Hematopoietic multipotent progenitor cell treated with erythropoietin and hydrocortisone succinate and interleukin-3 and kit ligand, for 4 days (in vitro differentiated cells): ENCODE measurements at places on chromosomes 3 and 15.

GRCh38 chr3:152497457-152497856, 228.7 kb downstream of the MBNL1 start:
- peak; percentile 16 for DNase-seq

GRCh38 chr3:4818986-4819693, 160.1 kb upstream of the BHLHE40 start:
- no peak for DNase-seq

DNA sequence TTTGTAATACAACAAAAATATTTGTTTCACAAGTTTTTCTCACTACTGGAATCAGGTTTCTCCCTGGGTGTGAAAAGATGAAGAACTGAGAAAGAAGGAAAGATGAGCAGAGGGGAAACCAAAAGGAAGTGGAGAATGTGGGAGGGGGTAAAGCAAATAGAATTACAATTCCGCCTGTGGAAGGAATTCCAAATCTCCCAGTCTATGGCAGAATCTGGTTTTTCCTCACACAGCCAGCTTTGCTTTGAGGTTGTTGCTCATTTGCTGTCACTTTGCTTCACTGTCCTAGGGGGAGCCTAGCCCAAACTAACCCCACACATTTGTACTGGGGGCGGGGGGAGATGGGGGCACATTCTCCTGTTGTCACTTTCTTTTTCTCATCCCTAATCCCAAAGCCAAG, 43.9 kb downstream of the RPL22L1 start:
- no peak for DNase-seq

DNA sequence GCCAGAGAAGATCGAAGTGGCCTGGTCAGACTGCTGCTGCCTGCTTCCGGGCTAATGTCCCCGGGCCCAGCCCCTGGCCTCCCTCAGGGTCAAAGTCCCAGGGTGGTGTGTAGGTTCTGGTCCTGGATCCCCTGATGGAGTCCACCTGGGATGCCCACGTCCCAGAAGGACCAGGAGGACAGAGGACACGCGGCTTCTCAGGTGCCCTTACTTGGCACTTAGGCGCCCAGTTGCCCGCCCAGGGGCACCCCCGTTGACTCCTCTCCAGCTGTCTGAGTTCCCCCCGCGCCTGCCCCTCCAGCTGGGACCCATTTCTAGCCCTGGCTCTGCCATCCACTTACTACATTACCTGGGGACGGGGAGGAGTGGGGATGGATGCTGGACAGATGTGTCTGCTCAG, 44.6 kb downstream of the LINGO1 start:
- no peak for DNase-seq

DNA sequence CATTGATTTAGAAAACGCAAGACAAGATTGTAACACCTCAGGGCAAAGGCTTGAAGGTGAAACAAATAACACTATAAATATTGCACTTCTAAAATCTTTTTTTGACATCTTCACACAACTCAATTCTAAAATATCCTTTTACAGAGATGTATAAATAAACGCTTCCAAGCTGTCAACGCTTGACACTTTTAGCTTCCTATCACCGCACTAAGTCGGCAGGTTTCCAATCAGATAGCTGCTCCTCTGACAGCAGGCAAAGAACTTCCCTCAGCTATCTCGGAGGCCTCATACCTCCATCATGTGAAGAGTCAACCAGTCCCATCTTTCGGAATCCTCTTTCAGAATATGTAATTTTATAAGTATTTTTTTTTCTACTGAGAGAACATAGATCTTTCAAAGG, 71.0 kb downstream of the PCOLCE2 start:
- no peak for DNase-seq

DNA sequence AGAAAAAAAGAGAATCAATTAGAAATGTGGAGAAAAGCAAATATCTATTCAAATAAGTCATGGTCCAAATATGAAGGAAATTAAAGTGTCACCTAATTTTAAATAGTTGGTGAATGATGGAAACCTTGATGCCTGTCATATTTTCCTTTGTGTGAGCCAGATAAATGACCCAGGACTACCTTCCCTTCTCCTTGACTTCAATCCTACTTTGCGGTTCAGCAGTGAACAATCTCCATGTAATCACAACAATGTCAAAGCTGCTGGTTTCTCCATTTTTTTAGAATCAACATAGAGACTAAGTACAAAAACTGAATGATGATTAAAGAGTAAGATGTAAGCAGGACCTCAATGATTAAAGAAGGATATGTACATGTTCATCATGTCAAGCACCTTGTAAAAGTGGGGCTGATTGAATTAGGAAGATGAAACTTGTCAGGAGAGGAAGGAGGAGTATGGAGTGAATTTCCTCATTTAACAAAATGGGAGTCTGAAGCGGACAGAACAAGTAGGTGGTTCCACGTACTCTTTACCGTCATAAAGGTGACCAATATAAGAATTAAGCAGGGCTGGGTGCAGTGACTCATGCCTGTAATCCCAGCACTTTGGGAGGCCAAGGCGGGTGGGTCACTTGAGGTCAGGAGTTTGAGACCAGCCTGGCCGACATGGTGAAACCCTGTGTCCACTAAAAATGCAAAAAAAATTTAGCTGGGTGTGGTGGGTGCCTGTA, 43.1 kb downstream of the TRPM1 start:
- no peak for DNase-seq

- DNase-seq, result peak; percentile 78
Measured at GRCh38 chr15:44584162-44584749, 47.3 kb downstream of the EIF3J start.

GRCh38 chr3:183478501-183478900, 50.1 kb upstream of the MCF2L2 start:
- DNase-seq, result no peak

DNA sequence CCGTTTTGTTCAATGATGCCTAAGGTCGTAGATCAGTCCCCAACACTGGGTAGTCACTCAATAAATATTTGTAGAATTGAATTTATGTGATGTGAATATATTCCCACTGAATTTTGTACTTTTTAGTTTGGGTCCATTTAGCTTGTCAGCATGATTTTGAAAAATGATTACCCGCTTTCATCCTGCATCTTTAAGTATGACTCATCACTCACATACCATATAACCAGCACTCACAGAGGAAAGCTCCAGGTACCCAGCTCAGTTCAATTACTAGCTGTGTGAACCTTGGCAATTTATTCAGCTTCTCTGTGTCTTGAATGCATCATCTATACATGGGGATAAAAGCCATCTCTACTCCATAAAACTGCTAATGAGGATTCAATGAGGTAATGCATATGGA, 2.2 kb upstream of the MLF1 start:
- no peak for DNase-seq

DNA sequence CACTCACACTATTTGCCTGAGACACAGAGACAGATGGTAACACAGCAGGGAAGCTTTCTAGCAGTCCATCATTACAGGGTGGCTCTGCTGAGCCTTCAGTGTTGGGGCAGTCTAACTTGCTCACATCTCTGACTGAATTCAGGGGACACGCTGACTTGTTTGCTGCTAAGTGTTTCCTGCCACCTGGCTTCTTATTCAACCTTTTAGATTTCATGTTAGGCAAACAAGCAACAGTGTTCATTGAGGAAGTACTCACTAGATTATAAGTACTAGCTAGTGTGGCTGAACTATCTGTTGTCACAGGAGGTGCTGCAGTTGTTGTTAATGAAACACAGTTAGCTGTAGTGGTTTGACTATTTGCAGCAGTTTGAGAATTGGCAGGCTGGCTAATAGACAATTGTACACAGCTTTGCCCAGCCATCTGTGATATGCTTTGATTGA, 37.3 kb downstream of the USF3 start:
- no peak for DNase-seq

- DNase-seq, result no peak
Measured at GRCh38 chr3:118781232-118781631, 253.4 kb downstream of the IGSF11 start.

DNA sequence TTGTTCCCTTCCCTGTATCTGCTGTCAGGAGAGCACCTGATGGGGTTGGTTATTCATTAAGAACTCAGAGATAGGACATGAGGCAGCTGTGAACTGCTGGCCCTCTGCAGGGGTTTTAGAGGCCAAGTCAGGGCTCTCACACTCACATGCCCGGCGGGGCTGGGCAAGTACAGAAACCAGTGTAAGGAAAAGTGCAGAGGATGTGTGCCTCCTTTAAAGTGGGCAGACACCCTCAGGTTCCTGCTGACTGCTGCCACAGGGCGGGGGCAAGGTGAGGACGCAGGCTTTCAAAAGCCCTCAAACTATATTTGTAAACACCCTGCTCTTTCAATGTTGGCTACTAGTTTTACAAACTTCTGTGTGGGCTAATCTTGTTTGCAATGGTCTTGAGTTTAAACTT, 22.4 kb downstream of the CXCR6 start:
- DNase-seq, result no peak

- DNase-seq, result no peak
Measured at GRCh38 chr3:117305681-117306080, 596.1 kb downstream of the TUSC7 start.

DNA sequence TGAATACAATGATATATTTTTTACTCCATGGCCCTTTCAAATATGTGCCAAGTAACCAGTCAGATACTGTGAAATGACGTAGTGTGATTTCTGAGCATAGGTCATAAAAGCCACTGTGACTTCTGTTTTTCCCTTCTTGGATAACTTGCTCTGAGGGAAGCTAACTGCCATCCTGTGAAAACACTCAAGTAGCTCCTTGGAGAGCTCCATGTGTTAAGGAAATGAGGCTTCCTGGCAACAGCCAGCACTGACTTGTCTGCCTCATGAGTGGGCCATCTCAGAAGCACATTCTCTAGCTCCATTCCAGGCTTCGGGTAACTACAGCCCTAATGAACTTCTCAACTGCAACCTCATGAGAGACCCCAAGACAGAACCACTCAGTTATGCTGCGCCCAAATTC, 9.5 kb upstream of the CCDC80 start:
- DNase-seq, result no peak

DNA sequence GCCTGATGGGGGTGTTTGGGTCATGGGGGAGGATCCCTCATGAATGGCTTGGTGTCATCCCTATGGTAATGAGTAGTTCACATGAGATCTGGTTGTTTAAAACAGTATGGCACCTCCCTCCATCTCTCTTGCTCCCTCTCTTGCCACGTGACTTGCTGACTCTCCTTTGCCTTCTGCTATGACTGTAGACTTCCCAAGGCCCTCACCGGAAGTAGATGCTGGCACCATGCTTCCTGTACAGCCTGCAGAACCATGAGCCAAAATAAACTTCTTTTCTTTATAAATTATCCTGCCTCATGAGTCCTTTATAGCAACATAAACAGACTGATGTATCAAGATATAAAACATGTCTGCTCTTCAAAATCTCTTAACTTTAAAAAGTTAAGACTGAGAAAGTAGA, 96.1 kb downstream of the TFDP2 start:
- peak; percentile 41 for DNase-seq

- DNase-seq, result no peak
Measured at GRCh38 chr15:40253167-40253790, 14.4 kb downstream of the PAK6 start.

DNA sequence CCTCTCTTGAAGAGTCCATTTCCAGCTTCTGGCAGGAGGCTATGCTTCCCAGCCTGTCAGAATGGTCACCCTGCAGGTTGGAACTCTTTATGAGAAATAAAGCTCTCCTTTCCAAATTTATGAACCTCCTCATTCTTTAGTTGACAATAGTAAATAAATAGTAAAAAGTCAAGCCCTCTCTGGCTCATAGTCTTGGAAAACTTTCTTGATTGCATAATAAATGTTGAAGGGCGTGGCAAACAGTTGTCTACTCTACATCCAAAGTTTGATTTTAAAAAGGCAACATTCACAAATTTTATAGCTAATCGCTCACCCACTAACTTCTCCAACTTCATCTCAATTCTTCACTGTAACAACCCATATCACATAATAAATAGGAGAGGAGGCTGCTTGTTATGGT, 58.8 kb downstream of the MCF2L2 start:
- DNase-seq, result no peak

- DNase-seq, result peak; percentile 47
Measured at GRCh38 chr3:170907637-170908234, 701 bp downstream of the EIF5A2 start.

DNA sequence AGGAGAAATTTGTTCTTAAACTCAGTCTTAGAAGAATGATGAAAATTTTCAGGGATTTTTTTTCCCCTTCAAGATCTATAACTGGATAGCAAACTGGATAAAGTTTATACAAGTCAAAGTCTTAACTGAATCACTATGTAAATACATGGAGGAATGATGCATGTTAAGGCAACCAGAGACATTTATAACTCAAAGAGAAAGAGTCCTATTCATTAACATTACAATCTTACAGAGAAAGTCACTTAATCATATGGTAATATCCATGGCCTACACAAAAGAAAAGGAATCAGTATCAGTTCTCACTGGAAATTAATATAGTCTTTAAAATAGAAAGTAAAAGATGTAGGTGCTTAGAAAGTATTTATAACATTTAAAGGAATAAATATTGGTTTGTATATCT, 869.1 kb downstream of the TBL1XR1 start:
- no peak for DNase-seq

GRCh38 chr15:82641129-82641798, 5.9 kb downstream of the CPEB1 start:
- no peak for DNase-seq

GRCh38 chr3:7423995-7424394, 563.1 kb downstream of the GRM7 start:
- no peak for DNase-seq

DNA sequence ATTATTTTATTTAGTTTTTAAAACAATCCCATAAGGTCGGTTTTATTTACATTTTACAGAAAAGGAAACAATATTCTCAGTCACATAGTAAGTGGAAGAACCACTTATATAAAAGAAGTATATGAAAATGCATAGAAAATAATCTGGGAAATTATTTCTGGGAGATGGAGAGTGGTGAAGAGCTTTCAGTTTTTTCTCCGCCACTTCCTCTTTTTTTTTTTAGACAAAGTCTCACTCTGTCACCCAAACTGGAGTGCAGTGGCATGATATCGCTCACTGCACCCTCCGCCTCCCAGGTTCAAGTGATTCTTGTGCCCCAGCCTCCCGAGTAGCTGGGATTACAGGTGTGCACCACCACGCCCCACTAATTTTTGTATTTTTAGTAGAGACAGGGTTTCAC, 21.2 kb downstream of the RAD51 start:
- peak; percentile 46 for DNase-seq

DNA sequence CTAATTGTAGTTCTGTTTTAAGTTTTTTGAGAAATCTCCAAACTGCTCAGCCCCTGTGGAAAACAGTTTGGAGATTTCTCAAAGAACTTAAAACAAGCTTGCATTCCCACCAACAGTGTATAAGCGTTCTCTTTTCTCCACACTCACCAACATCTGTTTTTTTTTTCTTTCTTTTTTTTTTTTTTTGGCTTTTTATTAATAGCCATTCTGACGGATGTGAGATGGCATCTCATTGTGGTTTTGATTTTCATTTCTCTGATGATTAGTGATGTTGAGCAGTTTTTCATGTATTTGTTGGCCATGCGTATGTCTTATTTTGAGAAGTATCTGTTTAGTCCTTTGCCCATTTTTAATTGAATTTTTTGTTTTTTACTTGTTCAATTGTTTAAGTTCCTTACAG, 73.1 kb upstream of the COL8A1 start:
- DNase-seq, result no peak

DNA sequence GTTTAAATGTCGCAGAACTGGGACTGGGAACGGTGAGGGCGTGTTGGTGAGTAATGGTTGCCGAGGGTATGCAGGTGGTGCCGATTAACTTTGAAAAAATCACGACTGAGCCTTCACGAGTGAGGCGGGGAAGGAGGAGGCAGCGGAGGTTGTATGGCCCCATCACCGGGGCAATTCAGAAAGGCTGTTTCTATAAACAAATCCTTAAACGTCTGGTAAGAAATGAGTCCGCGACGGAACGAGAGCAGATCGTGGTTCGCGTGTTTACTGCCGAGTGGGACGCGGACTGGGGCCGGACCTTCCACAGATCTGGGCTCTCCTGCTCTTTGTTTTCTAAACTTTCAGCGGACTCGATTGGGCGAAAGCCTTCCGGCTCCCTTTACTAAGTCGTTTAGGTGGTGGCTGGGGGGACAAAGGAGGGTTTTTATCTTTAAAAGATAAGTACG, 2.7 kb downstream of the IGF1R start:
- DNase-seq, result peak; percentile 15
